ENCODE measurements at places on chromosomes 13 and 19.

- no peak for DNase-seq
Observed at GRCh38 chr13:26756961-26757360, 3.6 kb downstream of the GPR12 start.

DNA sequence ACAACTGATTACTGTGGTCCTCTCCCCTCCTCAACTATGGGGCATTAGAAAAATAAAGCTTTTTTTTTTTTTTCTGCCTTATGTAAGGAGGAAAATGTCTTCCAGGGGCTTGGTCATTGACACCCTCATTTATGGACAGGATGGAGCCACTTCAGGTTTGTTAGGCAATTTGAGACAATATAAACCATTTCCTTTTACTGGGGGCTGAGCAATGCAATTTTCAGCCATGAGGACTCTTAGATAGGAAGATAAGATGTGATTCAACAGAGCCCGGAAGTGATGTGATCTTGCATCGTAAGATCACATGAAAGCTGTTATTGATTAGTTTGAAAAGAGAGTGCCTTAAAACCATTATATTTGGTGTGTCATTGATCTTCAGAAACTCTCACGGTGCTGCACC, 210.8 kb downstream of the OXGR1 start:
- no peak for DNase-seq

DNA sequence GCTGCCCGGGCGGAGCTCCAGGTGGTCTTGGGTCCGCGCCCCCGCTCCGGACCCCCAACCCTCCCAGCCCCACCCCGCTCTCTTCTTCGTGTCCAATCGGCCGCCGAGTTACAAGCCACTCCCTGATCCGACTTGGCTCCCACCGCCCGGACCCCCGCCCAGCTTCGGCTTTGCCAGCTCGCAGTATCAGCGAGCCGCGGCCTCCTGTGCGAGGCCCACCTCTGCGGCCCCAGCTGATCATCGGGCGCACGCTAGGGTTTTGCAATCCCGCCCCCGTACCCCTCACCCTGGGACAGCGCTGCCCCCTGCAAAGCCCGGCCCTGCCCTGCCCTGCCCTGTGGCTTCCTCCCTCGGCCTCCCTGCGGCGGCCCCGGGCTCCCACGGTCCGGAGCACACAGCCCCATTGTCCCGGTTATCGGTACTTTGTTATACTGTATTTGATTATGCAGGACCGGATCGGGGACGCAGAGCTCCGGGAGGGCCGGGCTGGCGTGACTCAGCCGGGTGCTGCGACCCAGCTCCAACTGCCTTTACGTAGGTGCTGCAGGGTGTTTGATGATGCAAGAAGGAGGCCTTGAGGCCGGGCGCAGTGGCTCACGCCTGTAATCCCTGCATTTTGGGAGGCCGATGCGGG, 598 bp upstream of the LPAR2 start:
- no peak for DNase-seq

GRCh38 chr19:11405846-11406643, 13.1 kb downstream of the RGL3 start:
- no peak for DNase-seq

GRCh38 chr19:45114116-45114515, 21.1 kb downstream of the PPP1R37 start:
- DNase-seq, result no peak

DNA sequence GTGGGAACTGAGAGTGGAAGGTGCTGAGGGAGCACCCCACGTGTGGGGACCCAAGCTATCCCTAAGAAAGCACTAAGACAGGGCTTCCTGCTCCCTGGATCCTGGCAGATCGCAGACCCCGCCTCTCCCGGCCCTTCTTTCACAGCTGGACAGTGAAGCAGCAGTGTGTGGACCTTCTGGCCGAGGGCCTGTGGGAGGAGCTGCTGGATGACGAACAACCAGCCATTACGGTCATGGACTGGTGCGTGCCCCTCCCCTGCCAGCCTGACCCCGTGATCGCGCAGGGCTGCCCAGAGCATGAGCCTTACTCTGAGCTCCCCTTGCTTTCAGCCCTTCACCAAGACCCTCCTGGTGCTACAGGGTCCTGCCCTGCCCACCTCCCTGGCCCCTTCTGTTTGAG, 2.3 kb downstream of the NCCRP1 start:
- peak; percentile 93 for DNase-seq

GRCh38 chr19:18044825-18045304, 36.9 kb downstream of the ARRDC2 start:
- DNase-seq, result peak; percentile 69

DNA sequence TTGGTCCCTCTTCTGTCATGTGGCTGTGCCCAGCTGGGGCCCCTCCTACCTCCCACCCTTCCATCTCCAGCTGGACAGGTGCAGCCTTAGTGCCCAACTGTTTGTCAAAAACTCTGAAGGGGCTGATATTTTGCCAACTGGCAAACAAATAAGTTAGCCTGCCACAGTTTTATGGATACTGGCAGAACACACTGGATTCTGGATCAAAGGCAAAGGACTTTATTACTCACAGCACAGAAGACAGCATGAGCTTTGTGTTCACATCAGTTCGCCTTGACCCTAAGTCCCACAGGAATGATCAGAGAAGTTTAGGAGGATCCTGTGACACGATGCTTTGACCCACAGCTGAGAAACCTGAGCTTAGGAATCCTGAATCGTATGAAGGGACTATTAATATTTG, 16.4 kb downstream of the KLK2 start:
- no peak for DNase-seq

GRCh38 chr13:42497798-42498197, 76.2 kb upstream of the TNFSF11 start:
- DNase-seq, result no peak

DNA sequence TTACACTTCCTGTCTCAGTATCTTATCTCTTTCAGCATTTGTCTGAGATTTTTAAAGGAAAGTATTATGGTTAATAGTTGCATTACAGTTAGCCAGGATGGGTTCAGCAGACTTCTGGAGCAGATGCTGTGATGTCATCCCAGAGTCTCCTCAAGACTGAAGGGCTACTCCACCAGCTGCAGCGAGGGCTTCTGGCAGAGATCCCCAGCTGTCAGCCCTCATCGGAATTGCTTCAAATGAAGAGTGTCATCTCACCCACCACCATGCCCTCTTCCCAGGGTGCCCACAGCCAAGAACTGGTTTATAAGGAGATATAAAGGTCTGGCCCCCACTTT, 84.4 kb downstream of the FAM216B start:
- DNase-seq, result no peak

GRCh38 chr13:111479412-111479811, 159.0 kb downstream of the TEX29 start:
- no peak for DNase-seq

DNA sequence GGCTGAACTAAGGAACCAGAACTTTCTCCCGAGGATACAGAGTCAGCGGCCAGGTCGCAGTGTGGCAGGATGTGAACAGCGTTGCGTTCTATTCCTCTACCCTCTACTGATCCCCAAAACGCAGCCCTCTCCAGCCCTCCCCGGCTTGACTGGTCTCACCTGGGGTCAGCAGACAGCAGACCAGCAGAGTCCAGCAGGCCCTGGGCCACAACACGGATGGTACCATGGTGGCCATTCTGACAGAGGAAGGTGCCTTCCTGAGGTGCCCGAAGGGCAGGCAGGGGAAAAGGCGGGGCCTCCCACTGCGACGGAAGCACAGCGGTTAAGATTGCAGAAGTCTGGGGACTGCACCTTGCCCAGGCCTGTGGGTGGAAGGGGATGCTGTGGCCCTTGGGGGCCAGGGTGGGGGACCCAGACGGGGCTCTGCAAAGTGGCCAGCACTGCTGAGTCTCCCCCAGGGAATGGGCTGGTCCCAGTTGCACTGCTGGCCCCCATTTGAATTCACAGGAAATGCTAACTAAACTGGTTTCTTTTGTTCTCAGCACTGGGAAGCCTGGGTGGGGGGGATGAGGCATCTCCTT, at the start of gene ICAM3:
Gene ICAM3 (minus strand): TSS at position 245 of the 581 bp plus-strand sequence. CDS start 10 bp downstream, at position 235.
- no peak for DNase-seq

- DNase-seq, result no peak
Observed at GRCh38 chr13:105997581-105998550, 537.6 kb downstream of the EFNB2 start.

DNA sequence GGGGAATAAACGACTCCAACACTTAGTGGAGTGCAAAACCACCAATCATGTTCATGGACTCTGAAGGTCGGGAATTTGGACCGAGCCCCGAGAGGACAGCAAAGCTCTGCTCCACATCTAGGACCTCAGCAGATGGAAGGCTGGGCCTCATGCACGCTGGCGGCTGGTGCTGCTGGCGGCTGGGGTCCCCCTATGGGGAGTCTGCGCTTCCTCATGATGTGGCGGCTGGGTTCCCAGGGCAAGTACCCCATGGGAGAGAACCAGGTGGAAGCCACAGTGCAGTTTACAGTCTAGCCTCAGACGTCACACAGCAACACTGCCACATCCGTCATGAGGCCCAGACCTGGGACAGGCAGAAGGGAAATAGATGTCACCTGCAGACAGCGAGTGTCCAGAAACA, 13.2 kb downstream of the PEPD start:
- no peak for DNase-seq

DNA sequence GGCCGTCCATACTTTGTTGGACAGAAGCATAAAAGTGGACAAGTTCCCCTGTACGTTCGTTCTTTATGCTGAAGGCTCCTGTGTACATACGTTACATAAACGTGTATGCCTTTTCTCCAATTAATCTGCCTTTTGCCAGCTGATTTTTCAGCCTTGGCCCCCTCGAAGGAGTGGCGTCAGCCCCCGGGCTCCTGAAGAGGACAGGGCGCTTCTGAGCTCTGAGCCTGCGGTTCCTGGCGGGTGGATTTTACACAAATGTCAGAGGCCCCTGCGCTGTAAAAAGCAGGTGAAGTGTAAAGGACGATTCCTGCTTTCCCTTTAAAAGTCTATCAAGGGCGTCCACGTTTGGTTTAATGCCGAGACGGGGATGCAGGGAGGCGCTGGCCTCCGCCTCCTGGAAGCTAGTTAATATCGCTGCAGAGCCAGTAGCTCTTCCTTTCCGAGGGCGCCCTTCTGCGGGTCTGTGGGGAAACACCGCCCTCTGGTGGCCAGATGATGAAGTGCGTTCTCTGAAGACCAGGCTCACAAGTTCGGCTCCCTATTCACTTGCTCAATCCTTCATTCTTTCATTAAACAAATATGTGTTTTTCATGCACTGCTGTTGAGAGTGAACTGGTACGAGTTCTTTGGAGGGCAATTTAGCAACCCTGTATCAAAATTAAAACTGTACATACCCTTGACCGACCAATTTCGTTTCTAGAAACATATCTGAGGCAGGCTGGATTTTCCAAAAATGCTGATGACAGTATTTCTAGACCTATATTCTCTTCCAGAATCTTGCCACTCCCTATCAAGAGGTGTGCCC, 62.0 kb downstream of the GPR12 start:
- peak; percentile 90 for DNase-seq

DNA sequence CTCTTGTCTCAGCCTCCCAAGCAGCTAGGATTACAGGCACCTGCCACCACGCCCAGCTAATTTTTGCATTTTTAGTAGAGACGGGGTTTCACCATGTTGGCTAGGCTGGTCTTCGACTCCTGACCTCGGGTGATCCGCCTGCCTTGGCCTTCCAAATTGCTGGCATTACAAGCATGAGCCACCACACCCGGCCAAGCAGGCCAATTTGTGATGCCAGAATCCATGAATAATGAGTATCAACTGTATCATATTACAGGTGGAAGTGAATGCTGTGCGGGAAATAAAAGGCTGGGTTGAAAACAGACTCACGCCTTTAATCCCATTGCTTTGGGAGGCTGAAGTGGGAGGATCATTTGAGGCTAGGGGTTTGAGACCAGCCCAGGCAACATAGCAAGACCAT, 3.6 kb upstream of the NFILZ start:
- no peak for DNase-seq

DNA sequence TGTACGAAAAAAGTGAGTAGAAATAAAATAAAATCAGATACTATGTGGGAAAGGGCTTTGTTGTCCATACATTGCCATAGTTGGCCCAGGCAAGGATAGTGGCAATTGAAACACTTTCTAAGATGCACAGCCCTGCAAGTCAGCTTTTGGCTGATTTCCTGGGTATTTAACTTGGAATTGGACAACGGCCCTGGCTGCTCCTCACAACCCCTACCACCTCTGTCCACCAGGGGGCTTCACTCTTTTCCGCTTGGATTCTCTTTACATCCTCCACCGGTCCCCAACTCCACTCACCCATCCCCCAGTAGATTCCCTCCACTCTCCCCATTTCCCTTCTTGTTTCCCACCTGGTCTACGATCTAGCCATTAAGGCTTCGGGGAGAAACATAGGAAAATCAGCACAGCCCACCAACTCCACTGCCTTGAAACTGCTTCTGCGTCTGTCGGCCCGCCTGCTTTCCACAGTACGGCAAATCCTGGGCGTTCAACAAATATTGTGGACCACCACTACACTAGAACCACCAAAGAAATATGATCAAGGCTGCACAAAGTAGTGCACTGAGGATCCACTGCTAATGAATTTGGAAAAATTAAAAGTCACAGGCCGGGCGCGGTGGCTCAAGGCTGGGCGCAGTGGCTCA, 48.6 kb upstream of the GTF3A start:
- DNase-seq, result peak; percentile 79

DNA sequence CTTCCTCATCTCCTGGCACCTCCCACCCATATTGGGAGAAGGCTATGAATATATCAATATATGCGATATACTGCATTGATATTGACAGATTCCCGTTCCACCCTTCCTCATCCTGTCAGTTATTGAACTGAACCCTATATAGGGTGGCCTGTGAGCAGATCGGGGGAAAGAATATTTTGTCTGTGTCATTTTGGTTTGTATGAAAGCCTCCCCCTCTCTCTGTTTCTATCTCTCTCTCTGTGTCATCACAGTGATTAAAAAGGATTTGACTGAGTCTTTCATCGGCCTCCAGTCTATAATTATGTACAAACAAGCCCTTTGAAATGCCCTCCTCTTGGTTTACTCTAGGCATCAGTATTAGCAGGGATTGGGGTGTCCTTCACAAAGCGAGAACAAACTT, 35.7 kb downstream of the RASL11A start:
- no peak for DNase-seq

DNA sequence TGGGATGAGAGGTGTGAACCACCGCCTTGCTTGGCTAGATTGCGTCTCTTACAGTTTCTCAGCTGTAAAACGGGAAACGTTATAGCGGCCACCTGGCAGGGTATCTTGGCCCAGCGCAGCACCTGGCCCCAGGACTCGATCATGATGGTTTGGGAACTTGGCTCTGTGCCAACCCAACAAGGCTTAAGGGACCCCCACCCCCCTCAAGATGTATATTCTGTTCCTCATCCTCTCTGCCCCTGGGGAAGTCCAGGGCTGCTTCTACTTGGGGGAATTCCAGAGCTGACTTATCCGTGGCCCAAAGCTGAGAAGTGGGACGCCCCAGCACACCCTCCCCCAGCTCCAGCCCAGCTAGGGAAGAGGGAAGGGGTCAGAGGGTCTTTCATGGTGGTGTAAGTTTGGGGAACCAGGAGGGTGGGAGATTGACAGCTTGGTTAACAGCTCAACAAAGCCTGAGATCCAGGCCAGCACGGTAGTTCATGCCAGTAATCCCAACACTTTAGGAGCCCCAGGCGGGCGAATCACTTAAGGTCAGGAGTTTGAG, 695 bp downstream of the ICAM1 start:
- no peak for DNase-seq

Data from AG08396 (cell line).